CD4-positive, alpha-beta T cell treated with Interleukin-15 for 4 hours (primary cell): ENCODE measurements at places on chromosomes 12 and 14.

- no peak for DNase-seq
These were observed 28.3 kb upstream of the ETFBKMT start for GRCh38 chr12:31631023-31631724.

DNA sequence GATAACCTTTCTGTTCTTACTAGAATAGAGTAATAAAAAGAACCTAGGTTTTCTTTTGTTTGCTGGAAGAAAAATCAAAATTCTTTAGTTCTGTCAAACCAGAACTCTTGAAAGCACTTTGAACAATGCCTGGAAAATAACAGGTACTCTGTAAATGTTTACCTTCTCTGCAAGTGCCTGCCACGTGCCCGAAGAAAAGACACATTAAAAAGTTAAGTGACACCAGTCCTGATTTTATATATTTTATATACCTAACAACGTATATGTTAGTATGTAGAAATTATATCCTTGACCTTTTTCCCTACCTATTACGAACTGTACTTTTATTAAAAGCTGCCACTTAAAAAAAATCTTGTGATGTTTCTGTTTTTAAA lies 976 bp downstream of the THAP2 start:
- DNase-seq: no peak

DNA sequence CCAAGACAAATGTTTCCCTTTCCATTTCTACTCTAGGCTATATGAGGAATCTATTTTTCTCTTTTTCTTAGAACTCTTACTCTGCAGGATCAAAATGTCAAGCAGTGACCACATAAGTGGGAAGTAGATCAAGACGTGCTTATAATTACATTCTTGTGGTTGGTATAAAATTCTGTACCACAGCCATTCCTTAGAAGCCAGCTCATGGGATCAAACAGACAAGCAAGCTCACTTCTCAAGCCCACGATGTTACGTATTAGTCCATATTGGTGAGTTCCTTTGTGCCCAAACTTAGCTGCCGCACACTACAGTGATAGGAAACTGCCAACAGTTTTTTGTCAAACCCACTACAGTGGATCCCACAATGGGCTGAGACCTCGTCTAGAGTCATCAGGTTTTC lies 53.4 kb downstream of the IFNG start:
- DNase-seq: no peak

DNA sequence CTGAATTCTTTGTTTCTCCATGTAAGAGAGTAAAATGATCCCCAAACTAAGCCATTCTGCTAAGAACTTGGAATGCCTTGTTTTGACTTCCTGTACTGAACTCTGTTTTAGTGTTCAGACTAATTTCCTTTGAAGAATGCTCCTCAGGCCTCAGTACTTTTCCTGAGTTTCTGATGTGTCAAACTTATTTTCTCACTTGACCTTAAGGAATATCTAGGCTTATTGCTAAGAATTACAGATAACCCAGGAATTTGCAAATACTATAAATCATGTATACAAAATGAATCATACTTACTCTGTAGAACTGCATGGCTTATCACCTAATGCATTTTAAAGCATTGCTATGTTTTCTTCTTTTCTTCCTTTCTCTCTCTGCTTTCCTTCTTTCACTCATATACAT lies 93.1 kb upstream of the PKP2 start:
- no peak for DNase-seq

GRCh38 chr14:100409003-100409360 lies 85.8 kb downstream of the SLC25A47 start:
- no peak for DNase-seq
